ENCODE measurements at places on chromosomes 12 and 14. TPM values are rescaled to one million over a fixed set of nuclear protein-coding genes. Genes with fewer than 3 reads are reported as not detected.

DNA sequence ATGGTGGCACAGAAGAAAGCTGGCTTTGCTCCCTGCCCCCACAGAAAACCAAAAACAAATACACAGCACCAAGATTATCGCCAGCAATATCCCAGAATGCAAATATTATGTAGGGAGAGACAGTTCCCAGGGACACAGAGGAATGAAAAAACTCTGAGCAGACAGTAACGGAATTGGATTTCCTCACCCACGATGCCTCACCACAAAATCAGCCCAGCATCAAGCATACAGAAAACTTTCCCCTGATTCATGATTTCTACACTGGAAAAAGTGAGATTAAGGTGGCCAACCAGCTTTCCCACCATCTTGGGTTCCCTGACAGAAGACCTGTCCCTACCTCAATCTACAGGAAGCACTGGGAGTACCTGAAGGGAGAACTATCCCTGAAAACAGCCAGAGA is 36.6 kb downstream of the PARP11 start:
- no peak overlapping the region for H3K4me3 ChIP-seq
- no peaks in the 10 kb centered on the region for H3K4me1 ChIP-seq
- DNase-seq, result no peak
- H3K36me3 ChIP-seq, result no peaks in the 10 kb centered on the region
- H3K27me3 ChIP-seq, result no peaks in the 10 kb centered on the region

DNA sequence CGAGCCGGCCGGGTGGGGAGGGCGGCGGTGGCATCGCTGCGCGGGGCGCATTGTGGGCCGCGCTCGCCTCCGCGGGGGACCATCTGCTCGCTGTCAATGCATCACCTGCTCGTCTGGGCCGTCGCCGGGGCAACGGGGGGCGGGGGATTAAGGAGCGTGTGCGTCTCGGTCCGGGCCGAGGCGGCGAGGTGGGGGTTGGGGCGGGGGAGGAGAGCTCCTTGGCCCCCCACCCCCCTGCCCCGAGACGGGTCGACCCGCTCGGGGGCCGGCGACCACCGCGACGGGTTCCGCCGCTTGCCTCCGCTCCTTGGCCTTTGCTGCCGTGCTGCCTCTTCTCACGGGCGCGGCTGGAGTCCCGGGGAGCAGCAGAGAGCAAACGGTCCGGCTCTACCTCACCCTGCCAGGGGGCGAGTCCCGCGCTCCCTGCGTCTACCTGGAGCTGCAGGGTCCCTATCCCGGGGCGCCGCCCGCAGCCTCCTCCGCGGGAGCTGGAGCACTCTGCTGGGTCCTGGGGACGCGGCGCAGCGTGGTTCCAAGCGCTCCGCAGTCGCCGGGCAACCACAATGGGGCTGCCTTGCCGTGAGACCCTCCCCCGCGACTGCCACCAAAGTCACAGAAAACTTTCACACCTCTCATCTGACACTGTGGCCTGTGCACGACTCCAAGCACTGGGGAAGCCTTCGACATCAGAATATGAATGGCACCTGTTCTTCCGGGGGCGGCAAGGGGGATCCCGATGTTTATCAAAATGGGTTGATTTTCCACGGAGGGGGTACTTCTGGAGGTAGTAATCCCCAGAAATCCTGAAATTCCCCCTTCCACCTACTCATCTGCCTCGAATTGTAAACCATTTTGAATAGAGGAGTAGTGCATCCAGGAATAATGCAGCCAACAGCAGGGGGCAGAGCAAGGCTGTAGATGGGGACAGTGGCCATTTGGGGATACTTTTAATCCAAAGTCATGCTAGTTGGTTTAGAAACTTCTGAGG is at the start of gene C12orf42:
TSS of gene C12orf42 (minus strand) at position 500 of the 988 bp plus-strand sequence. CDS start 17,542 bp downstream, outside the sequence.
- no peak within 1 kb of the TSS for H3K27ac ChIP-seq
- peaks cover 9% of the 10 kb centered on the region for H3K4me1 ChIP-seq
- peak within 1 kb of the TSS; percentile 33 for H3K4me3 ChIP-seq
- peak; percentile 69 for DNase-seq
- no peaks in the 10 kb centered on the region for H3K36me3 ChIP-seq
- H3K27me3 ChIP-seq, result peaks cover 40% of the 10 kb centered on the region

- H3K27me3 ChIP-seq, result peaks cover 50% of the 10 kb centered on the region
- peak; percentile 67 for DNase-seq
- peaks cover 22% of the 10 kb centered on the region for H3K4me1 ChIP-seq
- H3K4me3 ChIP-seq, result peak overlapping the region; percentile 90
- no peaks in the 10 kb centered on the region for H3K36me3 ChIP-seq
Observed at GRCh38 chr14:72892879-72893635, 844 bp downstream of the DPF3 start.

DNA sequence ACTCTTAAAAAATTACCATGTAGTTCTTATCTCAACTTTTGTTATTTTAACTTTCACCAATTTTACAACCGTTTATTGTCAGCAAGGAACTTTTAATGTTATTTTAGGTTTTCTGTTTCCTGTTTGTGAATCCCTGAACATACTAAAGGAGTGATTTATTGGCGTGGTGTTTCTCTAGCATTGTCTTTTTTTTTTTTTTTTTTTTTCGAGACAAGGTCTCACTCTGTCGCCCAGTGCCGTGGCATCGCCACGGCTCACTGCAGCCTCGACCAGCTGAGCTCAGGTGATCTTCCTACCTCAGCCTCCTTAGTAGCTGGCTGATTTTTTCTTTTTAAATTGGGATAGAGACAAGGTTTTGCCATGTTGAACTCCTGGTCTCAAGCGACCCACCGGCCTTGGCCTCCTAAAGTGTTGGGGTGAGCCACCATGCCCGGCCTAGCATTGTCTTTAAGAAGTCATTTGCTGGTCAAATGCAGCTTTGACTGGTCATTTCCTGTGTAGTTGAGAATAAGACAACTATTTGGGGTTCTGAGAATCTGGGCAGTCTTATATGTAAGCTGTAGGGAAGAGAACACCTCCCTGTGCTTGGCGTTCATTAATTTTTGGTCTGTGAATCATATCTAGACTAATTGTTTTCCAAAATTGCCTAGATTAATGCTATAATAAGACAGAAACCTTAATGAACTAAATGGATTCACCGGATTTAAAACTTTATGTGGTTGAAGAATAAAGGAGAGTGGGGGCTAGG is 2.1 kb downstream of the WASHC4 start:
- DNase-seq, result no peak
- peaks cover 40% of the 10 kb centered on the region for H3K4me1 ChIP-seq
- H3K27ac ChIP-seq, result peak overlapping the region; percentile 18
- H3K27me3 ChIP-seq, result no peaks in the 10 kb centered on the region
- H3K4me3 ChIP-seq, result peak overlapping the region; percentile 90

DNA sequence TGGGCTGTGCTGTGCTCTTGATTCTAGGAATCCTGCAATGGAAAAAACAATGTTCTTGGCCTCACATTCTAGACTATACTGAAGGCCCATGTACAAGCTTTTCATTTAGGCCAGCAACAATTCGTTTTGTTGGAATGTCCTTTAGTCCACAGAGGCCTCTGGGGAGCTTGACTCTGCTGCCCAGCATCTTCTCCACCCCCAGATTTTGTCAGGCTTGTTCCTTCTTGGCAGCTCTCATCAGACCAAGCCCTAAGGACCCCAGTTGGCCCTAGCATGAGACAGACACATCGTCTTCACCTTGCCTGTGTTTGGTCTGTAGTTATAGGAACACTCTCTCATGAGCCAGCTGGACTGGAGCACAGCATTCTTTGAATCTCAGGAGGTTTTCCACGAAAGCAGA is 300.1 kb downstream of the VRK1 start:
- no peaks in the 10 kb centered on the region for H3K27me3 ChIP-seq
- no peak overlapping the region for H3K4me3 ChIP-seq
- H3K4me1 ChIP-seq, result no peaks in the 10 kb centered on the region
- no peaks in the 10 kb centered on the region for H3K36me3 ChIP-seq

- no peak overlapping the region for H3K4me3 ChIP-seq
- no peaks in the 10 kb centered on the region for H3K4me1 ChIP-seq
- H3K36me3 ChIP-seq, result no peaks in the 10 kb centered on the region
Observed at GRCh38 chr12:54666008-54666407, 17.8 kb upstream of the DCD start.

GRCh38 chr12:121872546-121873215 is 14.0 kb upstream of the HPD start:
- no peaks in the 10 kb centered on the region for H3K27me3 ChIP-seq
- no peaks in the 10 kb centered on the region for H3K36me3 ChIP-seq
- H3K4me1 ChIP-seq, result no peaks in the 10 kb centered on the region
- DNase-seq, result no peak
- no peak overlapping the region for H3K4me3 ChIP-seq
- no peak overlapping the region for H3K27ac ChIP-seq

GRCh38 chr12:115916910-115917668 is 360.4 kb downstream of the MED13L start:
- DNase-seq, result peak; percentile 86
- H3K4me1 ChIP-seq, result peaks cover 4% of the 10 kb centered on the region
- peaks cover 19% of the 10 kb centered on the region for H3K27me3 ChIP-seq
- H3K4me3 ChIP-seq, result no peak overlapping the region

- no peaks in the 10 kb centered on the region for H3K36me3 ChIP-seq
- no peaks in the 10 kb centered on the region for H3K4me1 ChIP-seq
- no peak for DNase-seq
- H3K27ac ChIP-seq, result no peak overlapping the region
- no peak overlapping the region for H3K4me3 ChIP-seq
Observed at GRCh38 chr14:35915185-35915584, 89.0 kb downstream of the BRMS1L start.

GRCh38 chr12:84996759-84997158 is 39.3 kb downstream of the TSPAN19 start:
- no peaks in the 10 kb centered on the region for H3K36me3 ChIP-seq
- H3K4me3 ChIP-seq, result no peak overlapping the region
- no peak for DNase-seq
- no peaks in the 10 kb centered on the region for H3K27me3 ChIP-seq
- no peaks in the 10 kb centered on the region for H3K4me1 ChIP-seq

DNA sequence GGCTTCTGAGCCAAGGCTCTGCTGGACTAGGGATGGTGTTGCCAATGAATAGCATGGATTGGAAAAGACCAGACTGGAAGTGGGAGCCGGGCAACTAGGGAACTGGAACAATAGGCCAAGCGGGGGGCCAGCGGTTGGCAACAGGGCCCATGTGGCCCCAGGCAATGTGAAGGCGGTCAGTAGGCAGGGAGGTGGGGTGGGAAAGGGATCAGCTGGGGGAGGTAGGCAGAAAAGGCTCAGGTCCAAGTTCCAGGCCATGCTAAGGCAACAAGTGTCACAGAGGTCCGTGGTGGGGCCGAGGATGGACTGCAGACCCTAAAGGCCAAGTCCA is 14.9 kb upstream of the MLXIP start:
- DNase-seq, result no peak
- peaks cover 34% of the 10 kb centered on the region for H3K4me1 ChIP-seq
- peak overlapping the region; percentile 12 for H3K4me3 ChIP-seq
- peaks cover 8% of the 10 kb centered on the region for H3K36me3 ChIP-seq
- no peaks in the 10 kb centered on the region for H3K27me3 ChIP-seq

- H3K27me3 ChIP-seq, result no peaks in the 10 kb centered on the region
- no peaks in the 10 kb centered on the region for H3K4me1 ChIP-seq
- no peaks in the 10 kb centered on the region for H3K36me3 ChIP-seq
- H3K27ac ChIP-seq, result no peak overlapping the region
- DNase-seq, result no peak
Observed at GRCh38 chr12:21073822-21074460, 57.1 kb upstream of the SLCO1B1 start.

GRCh38 chr12:104863296-104863948 is 94.7 kb downstream of the SLC41A2 start:
- no peak for DNase-seq
- no peak overlapping the region for H3K27ac ChIP-seq
- peaks cover 12% of the 10 kb centered on the region for H3K4me1 ChIP-seq

GRCh38 chr12:49026101-49026500 is 7.5 kb upstream of the PRKAG1 start:
- H3K27me3 ChIP-seq, result no peaks in the 10 kb centered on the region
- H3K4me1 ChIP-seq, result no peaks in the 10 kb centered on the region
- H3K4me3 ChIP-seq, result no peak overlapping the region
- DNase-seq, result no peak
- peaks cover 88% of the 10 kb centered on the region for H3K36me3 ChIP-seq

- no peaks in the 10 kb centered on the region for H3K27me3 ChIP-seq
- no peaks in the 10 kb centered on the region for H3K36me3 ChIP-seq
- no peak overlapping the region for H3K27ac ChIP-seq
- no peaks in the 10 kb centered on the region for H3K4me1 ChIP-seq
Observed at GRCh38 chr12:59023861-59024424, 103.6 kb upstream of the LRIG3 start.

DNA sequence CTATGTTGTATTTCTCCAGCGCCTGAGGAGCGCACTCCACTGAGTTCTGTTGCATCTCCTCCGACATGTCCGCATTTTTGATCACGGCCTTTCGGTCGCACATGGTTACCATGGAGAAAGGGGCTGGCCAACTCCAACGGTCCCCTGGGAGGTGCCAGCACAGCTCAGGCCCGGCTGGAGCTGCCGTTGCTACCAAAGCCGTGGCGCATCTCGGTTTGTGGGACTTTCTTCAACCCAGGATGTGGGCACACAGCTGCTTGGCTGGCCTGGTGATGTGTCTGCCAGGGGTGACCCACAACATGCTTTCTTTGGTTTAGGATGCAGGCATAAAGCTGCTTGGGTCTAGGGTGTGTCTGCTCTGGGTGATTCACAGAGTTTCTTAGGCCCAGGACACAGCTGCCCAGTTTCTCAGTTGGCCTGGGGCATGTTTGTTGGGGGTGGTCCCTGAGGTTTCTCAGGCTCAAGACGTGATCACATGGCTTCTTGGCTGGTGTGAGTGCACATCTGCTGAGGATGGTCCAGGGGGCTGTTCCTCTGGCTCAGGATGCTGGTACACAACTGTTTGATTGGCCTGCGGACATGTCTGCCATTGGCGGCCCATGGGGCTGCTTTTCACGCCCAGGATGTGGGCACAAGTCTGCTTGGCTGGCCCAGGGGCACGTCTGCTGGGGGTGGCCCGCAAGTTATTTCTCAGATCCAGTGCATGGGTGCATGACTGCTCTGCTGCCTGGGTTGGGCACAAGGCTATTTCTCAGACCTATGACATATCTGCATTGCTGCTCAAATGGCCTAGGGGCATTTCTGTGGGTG is 25.9 kb upstream of the GTF2A1 start:
- H3K36me3 ChIP-seq, result no peaks in the 10 kb centered on the region
- no peaks in the 10 kb centered on the region for H3K27me3 ChIP-seq

- peaks cover 9% of the 10 kb centered on the region for H3K4me1 ChIP-seq
- DNase-seq, result no peak
- no peak overlapping the region for H3K4me3 ChIP-seq
- H3K27me3 ChIP-seq, result no peaks in the 10 kb centered on the region
- no peak overlapping the region for H3K27ac ChIP-seq
- H3K36me3 ChIP-seq, result no peaks in the 10 kb centered on the region
Observed at GRCh38 chr12:79407671-79408622, 282.8 kb downstream of the PAWR start.

- no peak overlapping the region for H3K27ac ChIP-seq
- H3K4me3 ChIP-seq, result no peak overlapping the region
- peaks cover 23% of the 10 kb centered on the region for H3K36me3 ChIP-seq
- no peaks in the 10 kb centered on the region for H3K4me1 ChIP-seq
Observed at GRCh38 chr14:51727526-51727925, 75.8 kb downstream of the FRMD6 start.

Gene PRKD1
- total RNA-seq, result 17.2 TPM

Gene TBC1D30
- total RNA-seq, result 14.8 TPM

Gene TPH2
- not detected for total RNA-seq

Gene DEPDC4
- total RNA-seq, result 0.61 TPM

Gene IL22
- not detected for total RNA-seq

Gene CFAP73
- total RNA-seq, result not detected

Gene CCDC92
- total RNA-seq, result 48.6 TPM

Gene KITLG
- total RNA-seq, result 68.1 TPM

Gene GZMH
- total RNA-seq, result 4.7 TPM

Gene LTBP2
- 117 TPM for total RNA-seq
